ENCODE measurements at places on chromosomes 11 and 22.

DNA sequence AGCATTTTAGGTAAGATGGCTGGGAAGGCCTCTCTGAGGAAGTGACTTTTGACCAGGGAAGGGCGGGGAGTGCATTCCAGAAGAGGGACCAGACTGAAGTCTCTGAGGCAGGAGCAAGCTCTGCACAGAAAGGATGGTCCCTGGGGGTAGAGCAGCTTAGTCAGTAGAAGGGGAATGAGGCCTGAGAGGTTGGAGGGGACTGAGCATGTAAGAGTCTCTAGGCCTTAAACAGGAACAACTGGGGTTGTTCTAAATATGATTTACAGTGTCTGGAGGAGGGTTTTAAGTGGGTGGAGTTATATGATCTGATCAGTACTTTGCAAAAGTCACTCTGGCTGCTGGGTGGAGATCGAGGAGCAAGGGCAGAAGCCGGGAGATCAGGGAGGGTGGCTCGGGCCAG lies 31.7 kb upstream of the TEF start:
- DNase-seq, result no peak

- DNase-seq, result no peak
Observed at GRCh38 chr11:1460396-1460985, 26.1 kb downstream of the MOB2 start.

DNA sequence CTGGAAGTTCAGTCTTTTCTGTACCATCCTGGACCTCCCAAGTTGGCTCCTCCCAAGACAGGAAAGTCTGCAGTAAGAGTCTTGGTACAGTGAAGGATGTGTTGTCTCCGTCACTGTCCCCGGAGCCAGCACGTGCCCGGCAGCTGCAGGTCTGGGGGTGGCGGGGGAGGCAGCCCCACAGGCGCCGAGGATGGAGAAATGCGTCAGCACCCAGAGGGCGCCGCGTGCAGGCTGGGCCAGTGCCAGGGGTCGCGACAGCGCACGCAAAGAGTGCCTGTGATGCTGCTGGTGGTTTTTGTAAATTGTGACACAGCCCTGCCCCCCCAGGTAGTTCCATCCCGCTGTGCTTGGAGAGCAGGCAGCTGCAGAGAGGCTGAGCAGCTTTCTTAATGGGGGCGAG lies 1200.5 kb downstream of the BRD1 start:
- peak; percentile 79 for DNase-seq

- no peak for DNase-seq
Observed at GRCh38 chr11:132620423-132620822, 911.9 kb downstream of the OPCML start.

DNA sequence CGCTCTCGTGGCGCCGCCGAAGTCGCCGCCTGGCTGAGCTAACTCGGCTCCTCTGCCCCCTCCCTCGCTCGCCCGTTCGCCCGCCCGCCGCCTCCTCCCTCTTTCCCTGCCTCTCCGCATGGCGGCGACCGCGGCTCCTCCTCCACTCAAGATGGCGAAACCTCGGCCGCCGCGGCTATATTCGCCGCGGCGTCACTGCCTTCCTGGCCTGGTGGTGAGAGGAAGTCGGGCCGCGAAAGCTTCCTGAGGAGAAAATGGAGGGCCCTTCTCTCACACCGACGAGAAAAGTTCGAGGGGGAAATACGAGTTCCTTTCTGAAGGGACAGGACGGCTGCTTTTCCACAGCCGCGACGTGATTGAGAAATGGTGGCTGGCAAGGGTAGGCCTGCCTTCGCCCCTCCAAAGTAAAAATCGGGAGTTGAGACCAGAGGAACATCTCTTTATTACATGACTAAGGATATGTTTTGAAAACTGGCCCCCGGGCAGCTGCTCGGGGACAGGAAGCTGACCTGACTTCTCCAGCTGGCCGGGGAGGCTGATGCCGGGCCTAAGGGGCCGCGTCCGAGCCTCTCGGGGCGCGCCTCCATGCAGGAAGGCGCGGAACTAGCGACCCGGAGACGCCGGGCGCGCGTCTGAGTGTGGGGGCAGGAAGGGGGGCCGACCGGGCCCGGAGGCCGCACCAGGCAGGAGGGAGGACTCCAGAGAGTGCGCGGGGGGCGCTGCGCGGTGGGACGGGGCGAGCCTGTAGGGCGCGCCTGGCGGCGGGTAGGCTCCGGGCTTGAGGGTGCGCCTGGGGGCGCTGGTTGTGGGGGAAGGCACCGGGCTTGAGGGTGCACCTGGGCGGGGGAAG lies at the start of gene DDX6:
DDX6 (minus strand) TSS at position 54 of the 850 bp plus-strand sequence. CDS start 4,913 bp downstream, outside the sequence.
- DNase-seq, result peak; percentile 72

GRCh38 chr11:65429724-65430405 lies 7.3 kb downstream of the NEAT1 start:
- peak; percentile 55 for DNase-seq

GRCh38 chr22:48838846-48839730 lies 988.6 kb downstream of the BRD1 start:
- no peak for DNase-seq

DNA sequence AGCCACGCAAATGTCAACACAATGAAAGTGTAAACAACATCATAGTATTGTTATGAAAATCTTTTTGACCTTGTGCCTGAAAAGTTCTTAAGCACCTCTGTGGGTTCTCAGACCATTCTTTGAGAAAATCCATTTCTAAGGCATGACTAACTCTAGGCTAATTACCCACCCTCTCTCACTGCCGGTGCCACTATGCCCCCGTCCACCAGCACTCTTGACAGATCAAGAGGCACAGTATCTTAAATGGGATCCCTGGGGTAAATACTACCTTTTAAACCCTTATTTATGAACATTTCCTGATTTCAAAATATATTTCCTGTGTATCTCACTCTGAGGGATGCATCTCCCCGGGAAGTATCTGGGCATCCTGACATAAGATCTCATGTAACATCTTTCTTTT lies 607.5 kb downstream of the METTL15 start:
- DNase-seq, result no peak

GRCh38 chr11:132639403-132639802 lies 892.9 kb downstream of the OPCML start:
- no peak for DNase-seq

GRCh38 chr11:118126082-118126838 lies 26.4 kb downstream of the SCN4B start:
- DNase-seq, result no peak

GRCh38 chr11:42857344-42857743 lies 454.5 kb upstream of the API5 start:
- DNase-seq, result no peak
